ENCODE measurements at places on chromosomes 1 and 21.

DNA sequence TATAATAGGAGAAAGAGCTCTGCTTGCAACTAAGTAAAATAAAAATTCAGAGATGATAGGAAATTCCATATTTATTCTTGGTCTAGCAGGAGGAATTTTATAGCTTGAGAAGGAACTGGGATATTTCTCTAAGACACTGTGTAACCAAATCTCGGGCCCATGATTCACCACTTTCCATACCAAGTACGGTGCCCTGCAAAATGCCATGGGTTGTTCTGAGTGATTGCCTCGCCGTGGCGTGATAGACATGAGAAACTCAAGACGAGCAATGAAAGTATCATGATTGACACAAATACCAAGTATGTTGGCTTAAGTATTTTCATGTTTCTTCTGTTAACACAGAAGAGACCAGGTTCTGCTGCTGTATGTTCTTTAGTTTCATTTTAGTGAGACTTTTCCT lies 167.2 kb downstream of the LMO4 start:
- no peak for DNase-seq

- DNase-seq, result no peak
These were observed 195.6 kb upstream of the CAMK1G start for GRCh38 chr1:209387969-209388329.

DNA sequence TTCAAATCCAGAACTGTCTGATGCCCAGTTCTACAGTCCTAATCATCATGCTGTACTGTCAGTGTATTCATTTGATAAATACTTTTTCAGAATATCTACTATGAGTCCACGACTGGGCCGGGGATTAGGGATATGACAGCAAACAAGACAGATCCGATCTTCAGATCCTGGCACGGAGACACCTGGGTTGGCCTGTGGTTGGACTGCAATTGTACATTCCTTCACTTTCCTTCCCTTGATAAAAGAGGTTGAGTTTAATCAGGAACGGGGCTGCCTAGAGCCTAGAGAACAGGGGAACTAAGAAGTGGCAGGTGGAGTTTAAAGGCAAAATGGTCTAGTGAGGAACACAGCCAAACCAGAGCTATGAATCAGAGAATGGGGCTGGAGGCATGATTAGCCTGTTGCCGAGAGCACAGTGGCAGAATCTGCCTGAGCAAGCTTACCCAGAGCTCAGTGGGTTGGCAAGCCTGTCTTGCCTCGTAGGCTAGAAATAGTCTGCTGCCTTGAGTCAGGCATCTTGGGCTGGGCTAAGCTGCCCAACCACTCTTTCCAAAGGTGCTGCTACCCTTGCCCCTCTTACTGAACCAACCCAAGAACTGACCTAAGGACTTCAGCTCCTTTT lies 38.1 kb upstream of the PTCH2 start:
- peak; percentile 14 for DNase-seq

GRCh38 chr1:27552911-27553420 lies 51.0 kb downstream of the AHDC1 start:
- no peak for DNase-seq

DNA sequence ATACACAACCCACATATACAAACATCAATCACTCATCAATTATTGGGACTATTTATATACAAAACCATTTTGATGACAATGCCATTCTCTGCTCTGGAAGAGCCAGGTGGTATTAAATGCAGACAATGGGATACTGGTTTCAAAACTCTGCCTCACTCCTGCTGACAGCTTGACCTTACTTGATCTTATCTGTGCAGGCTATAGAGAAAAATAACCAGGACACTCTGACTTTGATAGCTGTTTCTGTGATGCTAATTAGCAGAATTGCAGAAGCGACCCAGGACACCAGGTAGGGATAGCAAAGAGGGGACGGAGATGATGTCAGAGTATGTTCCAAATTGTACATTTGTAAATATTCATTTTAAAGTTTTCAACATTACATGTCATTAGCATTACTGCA lies 89.5 kb downstream of the OLFM3 start:
- no peak for DNase-seq

- no peak for DNase-seq
These were observed 4.5 kb downstream of the ADPRS start for GRCh38 chr1:36093226-36093625.

DNA sequence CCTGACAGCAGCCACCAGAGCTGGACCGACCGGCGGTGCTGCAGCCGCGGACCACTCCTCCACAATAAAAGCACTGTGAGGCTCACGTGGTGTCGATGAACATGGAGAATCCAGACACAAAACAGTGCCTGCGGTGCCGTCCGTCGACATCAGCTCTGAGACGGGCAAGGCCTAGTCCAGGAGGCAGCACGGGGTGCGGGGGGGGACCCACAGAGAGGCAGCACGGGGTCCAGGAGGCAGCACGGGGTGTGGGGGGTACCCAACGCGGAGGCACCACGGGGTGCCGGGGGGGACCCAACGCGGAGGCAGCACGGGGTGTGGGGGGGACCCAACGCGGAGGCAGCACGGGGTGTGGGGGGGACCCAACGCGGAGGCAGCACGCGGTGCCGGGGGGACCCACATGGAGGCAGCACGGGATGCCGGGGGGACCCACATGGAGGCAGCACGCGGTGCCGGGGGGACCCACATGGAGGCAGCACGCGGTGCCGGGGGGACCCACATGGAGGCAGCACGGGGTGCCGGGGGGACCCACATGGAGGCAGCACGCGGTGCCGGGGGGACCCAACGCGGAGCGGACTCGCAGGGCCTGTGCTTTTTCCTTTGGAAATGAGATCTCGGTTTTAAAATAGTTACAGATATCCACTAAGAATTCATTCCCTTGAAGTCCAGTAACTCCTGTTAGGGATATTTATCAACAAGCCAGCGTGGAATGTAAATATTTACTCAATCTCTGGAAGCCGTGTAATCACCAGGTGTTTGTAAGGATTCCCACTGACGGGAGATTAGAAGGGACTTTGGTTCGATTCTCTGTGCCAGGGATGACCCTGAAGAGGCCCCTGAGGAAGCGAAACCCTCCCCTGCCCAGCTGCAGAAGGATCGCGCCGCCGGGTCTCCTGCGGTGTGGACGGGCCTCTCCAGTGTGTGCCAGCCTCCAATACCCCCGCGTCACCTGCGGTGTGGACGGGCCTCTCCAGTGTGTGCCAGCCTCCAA lies 52.1 kb downstream of the COL6A1 start:
- DNase-seq, result no peak

- no peak for DNase-seq
These were observed 413.4 kb downstream of the CAMTA1 start for GRCh38 chr1:7198664-7199063.

GRCh38 chr21:14072761-14073535 lies 137.8 kb downstream of the LIPI start:
- DNase-seq, result no peak

- no peak for DNase-seq
These were observed 6.5 kb upstream of the GRIK3 start for GRCh38 chr1:37040773-37041172.

DNA sequence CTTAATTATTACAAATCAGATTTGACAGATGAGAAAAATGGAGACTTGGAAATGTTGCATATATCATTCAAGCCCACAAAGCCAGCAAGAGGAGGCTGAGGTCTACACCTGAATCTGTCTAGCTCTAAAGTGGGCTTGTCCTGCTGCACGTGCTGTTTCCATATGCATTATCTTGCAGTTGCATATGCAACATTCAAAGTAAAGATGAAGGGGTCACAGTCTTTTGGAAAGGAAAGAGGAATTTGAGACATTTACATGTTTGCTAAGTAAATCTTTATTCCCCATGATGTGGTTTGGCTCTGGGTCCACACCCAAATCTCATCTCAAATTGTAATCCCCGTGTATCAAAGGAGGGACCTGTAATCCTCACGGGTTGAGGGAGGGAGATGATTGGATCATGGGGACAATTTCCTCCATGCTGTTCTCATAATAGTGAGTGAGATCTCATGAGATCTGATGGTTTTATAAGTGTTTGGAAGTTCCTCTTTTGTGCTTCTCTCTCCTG lies 98.3 kb downstream of the BACH1 start:
- DNase-seq, result no peak

DNA sequence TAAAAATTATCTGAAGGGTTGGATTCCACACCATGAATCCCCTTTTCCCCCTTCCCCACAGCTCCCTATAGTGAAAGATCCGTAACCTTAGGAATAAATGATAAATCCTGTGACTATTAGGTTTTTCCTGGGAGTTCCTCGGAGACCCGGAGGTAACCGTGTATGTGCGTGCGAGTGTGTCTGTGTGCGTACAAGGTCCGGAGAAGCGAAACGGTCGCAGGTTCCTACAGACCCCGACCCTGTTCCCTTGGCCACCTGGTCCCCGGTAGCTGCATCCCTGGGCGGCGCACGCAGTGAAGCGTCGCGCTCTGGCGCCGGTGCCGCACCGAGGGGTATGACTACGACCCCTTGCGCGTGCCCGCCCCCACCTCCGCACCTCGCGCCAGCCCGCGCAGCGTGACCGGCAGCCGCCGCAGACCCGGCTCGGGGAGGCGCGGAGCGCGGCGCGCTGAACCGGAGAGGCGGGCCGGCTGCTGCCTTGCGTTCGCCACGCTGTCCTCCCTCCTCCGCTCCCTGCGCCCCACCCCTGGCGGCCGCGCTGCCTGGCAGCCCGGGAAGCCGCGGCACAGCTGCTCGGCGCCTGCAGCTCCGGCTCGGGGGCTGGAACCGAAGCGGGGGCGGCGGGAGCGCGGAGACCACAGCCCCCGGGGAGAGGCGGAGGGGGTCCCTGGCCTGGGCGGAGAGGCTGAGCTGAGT lies at the start of gene AK5:
TSS of gene AK5 (plus strand) at position 529 of the 696 bp plus-strand sequence. CDS start 295 bp downstream, outside the sequence.
- no peak for DNase-seq
